ENCODE measurements at places on chromosomes 1 and 21. TPM values are rescaled to one million over a fixed set of nuclear protein-coding genes. Genes with fewer than 3 reads are reported as not detected.

DNA sequence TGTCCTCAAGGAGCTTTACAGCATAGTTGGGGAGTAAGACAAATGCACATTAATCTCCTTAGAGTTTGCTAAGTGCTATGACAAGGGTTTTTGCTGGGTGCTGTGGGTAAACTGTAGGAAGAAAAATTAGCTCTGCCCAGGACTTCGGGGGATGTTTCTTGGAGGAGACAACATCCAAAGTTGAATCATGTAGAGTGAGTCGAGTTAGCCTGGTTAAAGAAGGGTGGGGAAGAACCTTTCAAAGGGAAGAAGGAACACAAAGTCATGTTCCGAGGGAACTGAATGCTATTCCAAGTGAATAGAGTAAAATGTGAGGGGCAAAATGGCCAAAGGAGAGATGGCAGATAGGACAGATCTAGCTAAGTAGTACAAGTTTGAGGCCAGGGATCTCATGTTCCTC lies 17.1 kb downstream of the SPRTN start:
- DNase-seq: no peak

ATP1A4 gene
- not detected for total RNA-seq

GRCh38 chr1:1373815-1374588 lies 1.0 kb downstream of the AURKAIP1 start:
- DNase-seq: peak; percentile 63

- no peak for DNase-seq
Observed at GRCh38 chr1:7422081-7422480, 349.0 kb upstream of the VAMP3 start.

SPRTN gene
- total RNA-seq: 6.5 TPM

- no peak for DNase-seq
Observed at GRCh38 chr21:34690793-34691175, 22.0 kb downstream of the CLIC6 start.

- DNase-seq: peak; percentile 35
Observed at GRCh38 chr1:3001471-3002348, 19.6 kb upstream of the ACTRT2 start.

GRCh38 chr1:208309771-208310170 lies 65.6 kb upstream of the PLXNA2 start:
- DNase-seq: no peak

DNA sequence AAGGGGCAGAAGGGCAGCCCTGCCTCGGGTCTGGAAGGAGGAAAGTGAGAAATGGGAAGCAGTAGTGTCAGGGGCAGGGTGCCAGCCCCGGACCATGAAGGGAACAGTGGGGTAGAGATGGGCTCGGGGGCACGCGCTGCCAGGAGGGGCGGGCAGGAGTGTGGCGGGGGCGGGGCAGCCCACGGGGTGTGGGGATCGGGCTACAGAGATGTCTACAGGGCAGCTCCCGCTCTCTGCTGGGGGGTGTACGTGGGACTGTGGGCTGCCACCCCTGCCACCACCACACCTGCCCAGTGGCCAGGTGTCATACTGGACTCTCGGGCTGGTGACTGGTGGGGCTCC lies 7.4 kb downstream of the ARHGEF16 start:
- peak; percentile 31 for DNase-seq

- no peak for DNase-seq
Observed at GRCh38 chr1:89719502-89720306, 86.8 kb downstream of the LRRC8C start.

- DNase-seq: no peak
Observed at GRCh38 chr1:226902601-226903000, 32.2 kb downstream of the PSEN2 start.

- DNase-seq: no peak
Observed at GRCh38 chr21:31338908-31339368, 5.1 kb downstream of the TIAM1 start.

GRCh38 chr1:41360074-41360785 lies 1.0 kb upstream of the FOXO6 start:
- DNase-seq: no peak

Data from Right ventricle myocardium inferior (tissue), 1 donor.